Fibroblast of skin of scalp (primary cell): ENCODE measurements at places on chromosomes 6 and 20.

DNA sequence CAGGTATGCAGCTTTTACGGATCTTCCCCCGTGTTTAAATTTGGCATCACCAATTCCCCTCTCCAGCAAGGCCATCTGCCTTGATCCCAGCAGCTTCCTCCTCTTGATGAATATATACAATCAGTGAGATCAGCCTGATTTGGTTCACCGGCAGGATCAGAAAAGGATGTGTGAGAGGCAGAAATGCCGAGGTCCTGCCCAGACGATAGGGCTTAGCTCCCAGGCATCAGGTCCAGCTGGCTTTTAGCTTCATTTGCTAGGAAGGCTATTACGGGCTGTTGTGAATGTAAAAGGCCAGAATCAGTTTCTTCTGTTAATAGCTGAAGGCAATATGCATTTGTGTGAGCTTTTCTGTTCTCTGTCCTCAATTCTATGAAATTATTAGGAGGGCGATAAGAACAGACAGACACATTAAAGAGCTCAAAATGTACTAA lies 372.8 kb downstream of the BTBD9 start:
- DNase-seq, result no peak

DNA sequence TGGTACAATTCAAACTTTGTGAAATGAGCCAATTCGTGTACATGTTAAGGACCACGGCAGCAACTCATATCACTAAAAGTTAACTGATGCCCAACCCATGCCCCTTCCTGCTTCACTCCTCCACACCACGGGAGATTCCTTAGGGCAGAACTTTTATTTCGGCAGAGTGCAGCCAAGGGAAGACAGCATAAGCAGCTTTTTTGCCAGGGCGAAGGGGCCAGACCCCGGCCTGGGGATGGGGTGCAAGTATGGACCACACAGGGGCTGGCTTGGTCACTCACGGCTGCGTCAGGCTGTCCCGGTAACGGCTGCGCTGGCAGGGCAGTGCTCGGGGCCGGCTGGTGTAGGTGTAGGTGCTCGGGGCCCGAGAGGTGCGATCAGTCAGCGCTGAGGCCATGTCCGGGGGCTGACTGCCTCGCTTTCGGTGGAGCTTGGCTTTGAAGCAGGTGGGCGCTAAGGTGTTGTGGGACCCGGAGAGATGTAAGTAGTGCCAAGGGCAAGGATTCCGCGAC lies 792 bp downstream of the RSPH3 start:
- no peak for DNase-seq

DNA sequence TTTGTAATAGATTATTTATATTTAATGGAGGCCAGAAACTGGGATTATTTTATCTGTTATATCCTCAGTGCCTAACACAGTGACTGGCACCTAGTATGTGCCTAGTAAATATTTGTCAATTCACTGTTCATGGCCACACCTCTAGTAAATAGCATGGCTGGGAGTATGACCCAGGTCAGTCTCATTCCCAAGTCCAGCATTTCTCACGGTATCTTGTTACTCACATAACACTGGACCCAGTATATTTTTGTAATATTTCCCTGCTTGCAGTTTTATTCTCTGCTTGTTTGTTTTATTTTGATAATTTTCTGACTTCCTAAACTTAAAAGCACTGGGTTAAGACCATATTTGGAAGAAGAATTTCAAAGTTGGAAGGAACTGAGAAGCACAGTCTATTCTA lies 47.7 kb downstream of the CTNNBL1 start:
- peak; percentile 27 for DNase-seq

- no peak for DNase-seq
These were observed 859 bp upstream of the RAE1 start for GRCh38 chr20:57350081-57350710.

DNA sequence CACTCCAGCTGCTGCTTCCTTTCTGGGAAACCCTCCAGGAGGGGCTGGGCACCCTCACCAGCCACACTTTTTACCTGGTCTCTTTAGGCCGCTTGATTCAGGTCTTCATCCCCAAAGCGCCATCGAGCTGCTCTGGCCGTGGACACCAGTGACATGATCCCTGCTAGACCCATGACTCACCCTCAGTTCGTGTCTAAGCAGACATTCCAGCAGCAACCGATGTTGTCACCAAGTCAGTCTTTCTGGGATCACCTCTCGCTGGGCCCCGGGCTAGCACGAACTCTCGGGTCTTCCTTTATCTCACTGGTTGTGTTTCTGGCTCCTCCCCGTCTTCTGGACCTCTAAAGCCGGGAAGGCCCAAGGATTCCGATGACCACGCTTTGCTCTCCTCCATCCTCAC lies 43.0 kb upstream of the GPR31 start:
- DNase-seq, result no peak

GRCh38 chr6:170179616-170180324 lies 111.1 kb downstream of the DLL1 start:
- DNase-seq, result no peak

GRCh38 chr6:79430913-79431536 lies 106.2 kb downstream of the LCA5 start:
- DNase-seq, result no peak
